ENCODE measurements at places on chromosomes 3 and 15.
A peak's percentile ranks its signal among the peaks of the same experiment; 100 is the strongest.

DNA sequence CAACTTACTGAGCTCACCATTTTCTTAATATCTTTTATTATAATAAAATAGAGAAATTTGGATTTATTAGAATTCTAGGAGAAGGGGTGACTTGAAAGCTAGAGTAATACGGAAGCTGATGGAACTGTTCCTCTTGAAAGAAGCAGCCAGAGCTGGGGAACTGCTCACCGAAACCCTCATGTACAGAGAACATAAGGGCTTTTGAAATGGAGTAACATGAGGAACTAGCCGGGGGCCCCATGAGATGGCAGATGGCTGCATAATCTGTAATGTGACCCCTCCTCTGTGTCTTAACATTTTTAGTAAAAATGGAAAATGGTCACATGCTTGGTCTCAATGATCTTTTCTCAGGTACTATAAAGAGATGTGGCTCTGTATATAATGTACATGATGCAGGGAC, 15.7 kb upstream of the DYNC1LI1 start:
- no peak for DNase-seq

- DNase-seq = peak; percentile 73
These were observed 37.2 kb downstream of the BHLHE40 start for GRCh38 chr3:5016211-5017161.

DNA sequence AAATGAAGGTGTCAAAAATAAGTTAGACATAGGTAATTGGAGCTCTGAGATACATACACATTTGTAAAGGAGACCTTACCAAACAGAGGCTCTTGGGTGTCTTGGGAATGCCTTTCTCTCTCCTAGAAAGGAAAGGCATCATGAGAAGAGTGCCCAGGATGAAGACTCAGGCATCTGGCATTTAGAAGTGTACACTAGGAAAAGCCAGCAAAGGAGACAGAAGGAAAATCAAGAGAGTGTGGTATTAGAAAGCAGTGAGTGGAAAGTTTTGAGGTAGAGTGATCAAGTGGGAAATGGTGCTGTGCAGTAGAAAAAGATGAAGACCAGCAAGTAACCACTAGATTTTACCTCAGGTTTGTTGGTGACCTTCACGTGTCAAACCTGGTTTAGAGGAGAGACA, 16.1 kb downstream of the UBE2E1 start:
- no peak for DNase-seq

DNA sequence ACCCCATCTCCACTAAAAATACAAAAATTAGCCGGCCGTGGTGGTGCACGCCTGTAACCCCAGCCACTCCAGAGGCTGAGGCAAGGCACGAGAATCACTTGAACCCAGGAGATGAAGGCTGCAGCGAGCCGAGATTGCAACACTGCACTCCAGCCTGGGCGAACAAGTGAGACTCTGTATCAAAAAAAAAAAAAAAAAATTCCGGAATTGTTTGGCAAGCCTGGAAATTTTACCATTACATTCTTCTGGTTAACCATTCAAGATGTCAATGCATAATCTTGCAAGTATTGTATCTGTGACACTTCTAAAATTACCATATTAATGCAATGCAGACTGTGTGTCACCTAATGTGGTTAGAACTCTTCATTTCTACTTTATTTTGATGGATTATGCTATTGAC, 67.0 kb downstream of the CSNK1G1 start:
- no peak for DNase-seq

- no peak for DNase-seq
These were observed 255.6 kb downstream of the ZNF621 start for GRCh38 chr3:40780291-40780924.

GRCh38 chr15:48681353-48681752, 35.8 kb upstream of the FBN1 start:
- peak; percentile 94 for DNase-seq

DNA sequence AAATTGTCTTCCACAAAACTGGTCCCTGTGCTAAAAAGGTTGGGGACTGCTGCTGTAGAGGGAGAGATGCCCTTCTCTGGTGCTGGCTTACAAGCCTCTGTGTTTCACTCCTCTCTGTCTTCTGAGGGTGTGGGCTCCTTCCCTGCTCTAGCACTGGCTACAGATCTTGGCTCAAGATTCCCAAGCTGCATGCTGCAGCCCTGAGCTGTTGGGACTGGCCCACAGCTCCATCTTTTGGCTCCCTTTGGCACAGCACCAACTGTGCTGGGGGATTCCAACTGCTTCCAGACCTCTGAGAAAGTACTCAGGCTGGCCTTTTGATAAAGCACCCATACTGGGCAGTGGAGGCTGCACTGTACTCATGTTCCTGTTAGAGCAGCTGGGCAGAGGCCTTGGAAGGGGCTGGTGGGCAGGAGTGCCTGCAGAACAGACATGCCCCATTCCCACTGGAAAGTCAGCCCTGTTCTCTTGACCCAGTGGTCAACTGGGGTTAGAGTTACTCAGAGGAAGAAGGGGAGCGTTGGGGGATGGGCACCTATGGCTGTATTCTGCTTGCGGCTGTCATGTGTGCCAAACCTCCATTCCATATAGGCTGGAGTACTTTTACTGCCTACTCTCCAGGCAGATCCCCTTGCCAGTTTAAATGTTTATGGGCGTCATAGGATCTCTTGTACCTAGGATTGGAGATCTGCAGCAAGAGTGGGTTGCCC, 55.7 kb downstream of the GALK2 start:
- DNase-seq = peak; percentile 57

GRCh38 chr3:110813541-110813940, 258.1 kb upstream of the NECTIN3 start:
- DNase-seq = no peak

GRCh38 chr15:81783076-81783475, 262.7 kb downstream of the MEX3B start:
- no peak for DNase-seq

DNA sequence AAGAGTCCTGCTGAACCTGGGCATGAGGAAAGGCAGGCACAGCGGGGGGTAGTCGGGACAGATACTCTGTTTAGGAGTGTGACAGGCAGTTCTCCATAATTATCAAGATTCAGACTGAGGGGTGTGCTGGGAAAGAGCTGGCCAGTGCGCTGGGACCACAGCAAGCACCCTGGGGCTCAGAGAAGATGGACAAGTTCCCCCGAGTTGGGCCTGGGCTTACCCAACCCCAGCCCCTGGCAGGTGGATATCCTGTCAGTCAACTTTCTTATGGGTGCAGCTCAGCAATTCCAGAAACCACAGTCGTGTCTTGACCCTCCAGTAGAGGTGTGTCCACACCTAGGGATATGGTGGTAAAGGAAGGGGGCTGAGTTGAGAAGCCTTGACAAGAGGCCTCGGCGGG, 49.2 kb upstream of the PRR20G start:
- DNase-seq = no peak

- no peak for DNase-seq
These were observed 2.0 kb downstream of the TM2D3 start for GRCh38 chr15:101650145-101650544.

- DNase-seq = no peak
These were observed 25.3 kb downstream of the FAM98B start for GRCh38 chr15:38479266-38479665.

DNA sequence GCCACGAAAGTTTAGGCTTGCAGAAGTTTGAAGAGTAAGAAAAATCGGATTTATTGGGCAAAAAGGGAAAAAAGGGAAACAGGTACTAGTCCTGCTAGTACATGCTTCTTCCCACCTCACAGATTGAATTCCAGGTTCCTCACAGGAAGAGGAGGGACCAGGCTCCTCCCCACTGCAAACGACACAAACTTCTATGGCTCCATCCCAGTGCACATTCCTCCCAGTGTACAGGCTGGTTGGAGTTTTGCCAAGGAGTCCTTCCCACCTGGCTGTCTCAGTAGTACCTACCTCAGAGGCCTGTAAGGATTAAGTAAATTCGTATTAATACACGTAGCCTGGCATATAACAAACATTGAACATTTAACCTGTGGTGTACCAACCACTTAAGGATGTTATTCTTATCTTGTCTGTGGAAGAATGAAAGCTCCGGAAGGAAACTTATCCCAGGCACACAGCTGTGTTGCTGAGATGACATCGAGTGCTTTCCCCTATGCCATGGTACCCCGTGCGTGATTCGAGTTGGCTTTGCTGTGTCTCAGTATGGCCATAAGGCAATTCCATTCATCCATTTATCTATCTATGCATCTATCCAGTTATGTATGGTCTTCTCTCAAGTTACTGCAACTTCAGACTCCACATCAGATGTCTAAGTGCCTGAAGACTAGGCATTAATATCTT, 294.3 kb downstream of the LRTM1 start:
- DNase-seq = no peak

DNA sequence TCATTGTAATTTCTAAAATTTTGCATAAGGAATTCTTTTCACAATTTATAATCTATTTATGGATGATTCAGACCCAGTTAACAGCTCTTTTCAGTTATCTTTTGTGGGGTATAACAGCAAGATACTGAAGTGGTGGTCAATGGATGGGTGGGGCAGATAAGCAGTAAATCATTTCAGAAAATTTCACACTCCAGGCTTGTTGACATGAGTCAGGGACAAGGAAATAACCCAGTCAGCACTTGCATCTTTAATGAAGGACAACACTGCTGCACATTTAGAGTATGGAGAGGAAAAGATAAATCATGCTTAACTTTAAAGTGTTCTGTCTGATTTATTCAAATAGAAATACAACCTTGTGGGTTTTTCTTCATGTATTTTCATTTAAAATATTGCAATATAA, 181.6 kb downstream of the ROBO1 start:
- DNase-seq = peak; percentile 24

DNA sequence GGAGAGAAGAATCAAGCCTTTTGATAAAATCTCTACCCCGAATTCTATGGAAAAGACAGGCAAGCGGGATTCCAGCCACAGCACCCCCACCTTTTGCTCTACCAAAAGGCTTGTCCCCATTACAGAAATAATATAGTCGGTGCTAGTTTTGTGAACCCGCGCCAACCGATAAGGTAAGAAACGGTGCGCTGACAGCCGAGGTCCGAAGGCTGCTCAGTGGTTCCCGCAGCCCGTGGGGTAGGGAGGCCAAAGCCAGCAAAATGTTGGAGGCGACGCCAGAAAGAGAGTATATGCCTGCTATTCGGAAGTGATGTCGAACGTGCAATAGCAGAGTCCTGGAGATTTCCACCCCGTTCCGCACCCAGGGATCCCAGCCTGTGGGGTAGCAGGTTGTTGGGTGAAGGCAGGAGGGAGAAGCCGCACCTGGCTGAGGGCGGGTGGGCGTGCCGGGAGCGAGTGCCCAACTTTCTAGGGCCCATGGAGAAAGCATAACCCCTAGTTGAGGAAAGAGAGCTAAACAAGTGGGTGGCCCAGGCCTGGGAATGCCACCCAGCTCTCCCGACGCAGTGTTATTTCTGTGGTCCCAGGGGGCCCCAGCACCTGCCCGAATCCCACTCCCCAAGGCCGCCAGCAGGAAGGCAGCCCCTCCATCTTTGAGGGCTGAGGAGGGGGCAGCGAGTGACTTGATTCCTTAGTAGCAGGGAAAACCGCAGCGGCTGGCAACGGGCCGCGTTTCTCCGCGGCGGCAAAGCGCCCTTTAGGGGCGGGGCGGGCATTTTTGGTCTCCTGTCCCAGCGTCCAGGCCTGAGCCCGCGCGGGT, 7.9 kb upstream of the SOX2 start:
- no peak for DNase-seq

DNA sequence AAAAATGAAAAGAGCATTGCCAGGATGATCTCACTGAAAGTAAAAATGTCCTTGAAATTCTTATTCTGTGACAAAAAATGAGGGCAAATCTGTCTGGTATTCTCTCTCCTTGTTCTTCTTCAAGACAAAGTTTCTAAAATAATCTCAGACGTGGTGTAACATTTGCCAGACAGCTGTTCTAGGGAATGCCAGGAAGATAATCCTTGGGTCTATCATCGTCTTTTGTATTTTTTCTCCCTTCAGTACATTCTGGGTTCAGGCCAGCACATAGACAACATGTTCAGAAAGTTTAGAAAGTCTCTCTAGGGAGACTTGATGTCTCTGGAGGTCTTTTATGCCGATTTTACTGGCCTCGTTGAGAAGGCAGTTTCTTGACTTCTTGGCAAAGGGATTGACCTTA, 121.2 kb upstream of the HES1 start:
- DNase-seq = no peak

Measured in NCI-H226 (cell line).